ENCODE measurements at places on chromosomes 12 and 14.

DNA sequence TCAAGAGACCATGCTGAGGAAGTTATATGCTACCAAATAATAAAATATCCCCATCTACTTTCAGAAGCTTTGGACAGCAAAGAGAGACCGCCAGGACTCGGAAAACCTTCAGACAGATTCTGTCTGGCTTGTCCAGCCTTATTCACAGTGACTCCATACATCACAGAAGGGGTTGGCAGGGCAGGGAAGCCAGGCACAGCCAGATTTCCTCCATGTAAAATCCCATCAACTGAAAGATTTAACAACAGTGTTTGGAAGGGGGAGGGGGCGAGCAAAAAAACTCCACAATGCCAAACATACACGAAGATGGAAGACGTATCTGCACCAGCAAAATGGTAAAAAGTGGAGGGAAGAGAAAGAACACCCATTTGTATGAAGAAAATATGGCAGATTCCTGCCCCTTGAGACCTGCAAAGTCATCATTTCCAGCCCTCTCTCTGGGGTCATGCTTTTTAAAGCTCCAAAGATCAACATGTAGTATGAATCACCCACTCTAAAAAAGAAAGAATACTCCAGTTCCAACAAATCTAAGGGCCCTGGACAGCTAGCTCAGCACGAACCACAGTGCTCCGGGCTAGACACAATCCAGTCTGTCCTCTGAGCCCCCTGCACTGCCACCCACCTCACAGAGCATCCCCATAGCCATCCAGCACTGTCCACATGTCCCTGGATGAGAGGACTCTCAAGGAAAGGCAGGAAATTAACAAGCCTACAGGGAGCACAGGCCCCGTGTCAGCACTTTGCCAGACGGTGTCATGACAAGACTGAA, 116.4 kb downstream of the DICER1 start:
- no peak for DNase-seq

DNA sequence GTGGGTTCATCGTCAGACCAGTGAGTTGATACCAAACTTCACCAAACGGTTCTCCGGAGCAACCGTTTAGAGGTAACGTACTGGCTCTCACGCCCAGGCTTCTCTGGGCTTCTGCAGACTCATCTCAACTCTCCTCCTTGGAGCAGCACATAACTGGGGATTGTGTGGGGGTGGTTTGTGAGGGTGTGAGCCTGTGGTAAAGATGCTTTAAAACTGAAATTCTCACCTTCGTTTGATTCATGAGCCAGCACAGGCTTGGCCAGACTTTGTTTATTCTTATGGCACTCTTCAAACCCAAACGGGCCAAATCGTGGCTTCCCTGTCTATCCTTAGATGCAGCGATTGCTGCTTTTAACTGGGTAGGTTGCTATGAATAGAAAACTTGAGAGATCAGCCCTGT, 121.3 kb downstream of the SAMD4A start:
- DNase-seq, result no peak

- no peak for DNase-seq
These were observed 54.7 kb upstream of the PLEKHG3 start for GRCh38 chr14:64649383-64649998.

- DNase-seq, result peak; percentile 68
These were observed 173.6 kb downstream of the PDZRN4 start for GRCh38 chr12:41361738-41362137.

GRCh38 chr14:38786921-38787320, 316.1 kb downstream of the SEC23A start:
- no peak for DNase-seq

GRCh38 chr14:24243336-24243836, 963 bp upstream of the TINF2 start:
- no peak for DNase-seq

- no peak for DNase-seq
These were observed 155.5 kb downstream of the PTPRO start for GRCh38 chr12:15477761-15478160.

DNA sequence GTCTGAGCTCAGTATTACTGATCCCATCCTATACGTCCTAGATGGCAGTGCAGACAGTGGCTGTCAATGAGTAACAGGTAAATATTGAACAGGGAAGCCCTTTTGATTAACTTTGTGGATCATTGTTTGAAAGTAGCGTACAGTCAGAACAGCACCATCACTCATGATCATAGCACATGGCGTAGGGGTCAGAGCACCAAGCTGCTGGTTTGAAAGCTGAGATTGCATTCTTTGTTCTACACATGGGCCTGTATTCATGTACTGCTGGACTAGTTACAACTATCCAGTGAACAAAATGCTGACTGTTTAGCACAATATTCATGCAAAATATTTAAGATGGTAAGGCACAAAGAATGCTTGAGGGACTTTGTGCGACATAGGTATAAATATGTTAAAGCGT, 131.8 kb downstream of the NPAS3 start:
- DNase-seq, result no peak

DNA sequence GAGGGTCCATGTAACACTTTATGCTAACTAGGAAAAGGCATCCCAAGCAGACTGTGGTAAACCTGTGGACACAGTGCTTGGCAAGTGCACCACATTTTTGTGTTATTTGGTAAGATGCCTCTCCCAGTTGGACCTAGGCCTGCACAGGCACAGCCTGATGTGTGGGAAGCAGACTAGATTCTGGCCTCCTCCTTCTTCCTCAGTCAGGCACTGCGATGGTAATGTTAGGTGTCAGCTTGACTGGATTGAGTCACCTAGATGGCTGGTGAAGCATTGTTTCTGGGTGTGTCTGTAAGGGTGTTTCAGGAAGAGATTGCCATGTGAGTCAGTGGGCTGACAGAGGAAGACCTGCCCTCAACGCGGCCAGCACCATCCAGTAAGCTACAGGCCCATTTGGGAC, 25.3 kb upstream of the RHOJ start:
- DNase-seq, result no peak

DNA sequence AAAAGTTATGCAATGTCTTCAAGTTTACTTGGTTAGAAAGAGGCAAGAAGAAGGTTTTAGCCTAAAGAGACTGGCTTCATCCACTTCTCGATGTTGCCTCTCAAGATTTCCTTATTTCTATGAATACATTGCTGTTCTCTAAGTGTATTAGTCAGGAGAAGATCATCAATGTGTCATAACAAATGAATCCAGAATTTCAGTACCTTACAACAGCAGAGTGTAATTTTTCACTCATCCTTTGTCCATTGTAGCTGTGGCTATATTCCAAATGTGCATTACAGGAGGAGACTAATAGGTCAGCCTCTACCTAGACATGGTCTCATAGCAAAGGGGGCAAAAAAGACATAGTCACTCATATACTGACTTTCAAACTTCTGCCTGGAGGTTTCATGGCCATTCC, 579.1 kb downstream of the PRKD1 start:
- no peak for DNase-seq

- no peak for DNase-seq
These were observed 26.5 kb downstream of the CD9 start for GRCh38 chr12:6226679-6227051.

GRCh38 chr12:42482748-42483520, 106.6 kb downstream of the PRICKLE1 start:
- DNase-seq, result peak; percentile 5

DNA sequence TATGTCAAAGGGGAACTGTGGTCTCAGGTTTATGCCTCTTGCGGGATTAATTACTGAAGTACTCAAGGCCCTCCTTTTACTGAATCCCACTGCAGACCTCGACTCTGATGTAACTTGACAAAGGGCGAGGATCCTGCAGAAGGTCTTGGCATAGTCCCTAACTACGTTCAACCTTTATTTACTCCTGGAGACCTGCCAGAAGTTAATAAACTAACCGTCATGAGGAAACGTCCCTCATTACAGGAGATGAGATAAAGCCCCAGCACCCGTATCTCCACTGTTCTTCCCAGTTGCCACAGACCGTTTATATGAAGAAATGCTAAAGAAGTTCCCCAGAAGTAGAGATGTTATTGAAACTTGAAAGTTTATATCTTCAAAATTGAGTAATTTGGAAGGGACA, 190.9 kb downstream of the ETV6 start:
- no peak for DNase-seq

GRCh38 chr14:73996731-73997107, 22.4 kb downstream of the ENTPD5 start:
- no peak for DNase-seq

GRCh38 chr12:97142737-97143410, 235.8 kb downstream of the NEDD1 start:
- DNase-seq, result no peak

- no peak for DNase-seq
These were observed 527.7 kb downstream of the SLC16A7 start for GRCh38 chr12:60123557-60123956.

DNA sequence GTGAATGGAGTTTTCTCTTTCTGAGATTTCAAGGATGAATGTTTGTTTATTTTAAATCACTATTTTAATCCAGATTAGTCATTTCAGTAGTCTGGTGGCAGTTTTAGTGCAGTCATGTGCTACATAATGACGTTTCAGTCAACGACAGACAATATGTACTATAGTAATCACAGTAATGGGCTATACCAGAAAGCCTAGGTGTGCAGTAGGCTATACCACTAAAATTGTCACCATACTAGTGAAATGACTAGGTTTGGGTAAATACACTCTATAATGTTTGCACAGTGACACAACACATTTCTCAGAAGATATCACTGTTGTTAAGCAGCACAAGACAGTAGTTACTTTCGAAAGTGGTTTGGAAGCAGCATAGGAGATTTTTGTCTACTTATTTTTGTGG, 203.1 kb downstream of the ETNK1 start:
- DNase-seq, result no peak

GRCh38 chr14:67228325-67228984, 12.8 kb upstream of the PALS1 start:
- no peak for DNase-seq
